KBM-7 (cell line): ENCODE measurements at places on chromosomes 7 and 10.

DNA sequence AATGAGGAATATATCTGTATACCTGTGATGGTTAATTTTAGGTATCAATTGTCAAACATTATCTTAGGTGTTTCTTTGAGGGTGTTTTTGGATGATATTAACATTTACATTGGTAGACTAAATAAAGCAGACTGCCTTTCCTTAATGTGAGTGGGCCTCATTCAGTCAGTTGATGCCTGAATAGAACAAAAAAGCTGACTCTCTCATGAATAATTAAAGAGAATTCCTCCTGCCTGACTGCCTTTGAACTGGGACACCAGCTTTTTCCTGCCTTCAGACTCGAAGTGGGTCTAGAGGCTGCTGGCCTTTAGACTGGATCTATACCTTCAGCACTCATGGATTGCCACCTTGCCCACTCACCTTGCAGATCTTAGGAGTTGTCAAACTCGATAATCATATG lies 117.9 kb upstream of the TMEM168 start:
- DNase-seq = no peak

GRCh38 chr10:89469517-89469916 lies 55.1 kb downstream of the IFIT5 start:
- DNase-seq = no peak

GRCh38 chr10:130727766-130728490 lies 583.6 kb downstream of the TCERG1L start:
- DNase-seq = no peak

DNA sequence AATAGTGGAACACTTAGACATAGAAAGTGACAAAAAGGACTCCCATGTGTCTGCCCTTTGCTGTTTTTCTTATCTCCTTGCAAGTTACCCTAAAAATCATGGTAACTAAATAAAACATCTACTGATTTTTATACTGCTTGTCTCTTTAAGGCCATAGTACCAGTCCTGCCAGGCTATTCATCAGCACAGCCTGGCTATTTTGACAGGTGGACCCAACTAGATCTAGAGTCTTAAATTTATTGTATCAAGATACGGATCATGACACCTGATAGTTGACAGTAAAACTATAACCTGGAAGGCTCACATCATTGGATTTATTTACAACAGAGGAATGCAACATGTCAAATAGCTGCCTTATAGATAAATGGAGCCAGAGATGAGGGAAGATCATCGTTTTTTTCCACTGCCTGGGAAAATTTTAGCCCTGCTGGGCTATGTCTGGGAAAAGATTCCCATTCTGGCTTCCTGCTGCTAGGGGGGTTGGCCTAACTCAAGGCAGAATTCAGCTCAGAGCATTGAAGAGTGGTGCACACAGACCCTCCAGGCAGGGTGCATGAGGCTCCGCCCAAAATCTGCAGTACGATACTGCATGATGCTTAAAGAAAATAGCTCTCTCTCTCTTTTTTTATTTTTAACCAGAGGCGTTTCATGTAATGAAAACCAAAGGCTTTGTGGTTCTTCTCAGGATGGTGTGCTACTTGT lies 292.0 kb upstream of the FZD8 start:
- no peak for DNase-seq

GRCh38 chr10:35126062-35126529 lies 550 bp upstream of the CREM start:
- no peak for DNase-seq

DNA sequence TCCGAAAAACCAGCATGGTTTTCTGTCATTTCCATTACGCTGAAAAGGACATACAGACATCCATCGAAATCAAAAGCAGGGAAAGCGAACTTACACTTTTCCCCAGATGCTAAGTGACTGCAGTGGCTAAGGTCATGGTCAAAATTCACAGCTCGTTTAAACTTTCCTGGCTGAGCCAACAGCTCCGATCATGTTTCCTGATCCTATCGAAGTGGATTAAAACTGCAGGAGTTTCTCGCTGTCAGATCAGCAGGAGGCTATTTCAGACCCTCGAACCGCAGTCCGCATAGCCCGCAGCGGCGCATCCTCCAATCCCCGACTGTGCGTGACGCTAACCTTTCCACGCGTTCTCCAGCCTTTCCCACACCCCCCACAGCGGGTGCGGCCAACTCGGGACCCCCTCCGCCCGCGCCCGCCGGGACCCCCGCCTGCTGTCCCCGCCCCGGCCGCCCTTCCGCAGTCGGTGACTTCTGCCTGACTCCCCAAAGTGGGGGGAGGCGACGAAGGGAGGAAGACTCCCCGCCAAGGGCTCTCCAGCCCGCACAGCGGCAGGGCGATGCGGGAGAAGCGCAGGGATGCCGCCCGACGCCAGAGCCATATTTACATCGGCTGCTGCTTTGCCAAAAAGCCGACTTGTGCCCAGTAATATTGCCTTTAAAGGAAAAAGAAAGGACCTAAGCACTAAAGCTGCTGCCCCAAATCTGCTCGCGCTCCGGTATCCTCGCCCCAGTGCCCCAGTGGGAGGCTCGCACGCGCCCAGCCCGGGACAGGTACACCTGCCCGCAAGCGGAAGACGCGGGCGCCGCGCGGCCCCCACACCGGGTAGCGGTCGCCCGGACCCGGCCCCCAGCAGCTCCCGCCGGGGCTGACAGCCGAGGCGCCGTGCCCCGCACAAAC lies 1.2 kb downstream of the PIP4K2A start:
- peak; percentile 40 for DNase-seq

GRCh38 chr10:99854860-99855259 lies 72.4 kb downstream of the ABCC2 start:
- peak; percentile 58 for DNase-seq

- DNase-seq = peak; percentile 57
These were observed 8.9 kb downstream of the AGFG2 start for GRCh38 chr7:100547872-100548271.

GRCh38 chr7:50868426-50869100 lies 85.9 kb upstream of the GRB10 start:
- DNase-seq = no peak
